ENCODE measurements at places on chromosomes 12 and 14.

DNA sequence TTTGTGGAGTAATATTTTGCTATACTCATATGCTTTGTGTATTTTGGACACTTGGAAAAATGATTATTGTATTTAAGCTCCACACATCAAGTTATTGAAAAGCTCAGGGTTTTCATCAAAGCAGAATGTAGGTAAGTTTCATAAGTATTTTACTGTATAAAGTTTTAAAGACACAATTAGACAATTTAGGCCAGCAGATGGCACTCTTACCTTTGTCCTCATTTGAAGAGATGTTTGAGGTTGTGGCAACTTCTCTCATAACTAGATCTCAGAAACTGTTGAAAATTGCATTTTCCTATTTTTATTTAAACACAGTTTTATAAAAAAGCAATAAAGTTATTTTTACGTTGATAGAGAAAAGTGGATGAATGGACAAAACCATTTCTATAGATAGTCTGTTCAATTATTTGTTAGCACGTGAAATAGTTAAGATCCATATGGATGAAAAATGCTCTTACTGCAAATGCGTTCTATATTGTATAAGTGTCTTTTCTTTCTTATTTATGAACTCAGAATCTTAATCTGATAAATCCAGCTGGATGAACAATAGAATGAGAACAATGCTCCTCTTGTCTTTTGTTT, 300.0 kb downstream of the AEBP2 start:
- peak; percentile 89 for DNase-seq

GRCh38 chr12:65695113-65695865, 129.0 kb upstream of the HMGA2 start:
- peak; percentile 95 for DNase-seq

GRCh38 chr12:79371226-79371625, 319.5 kb downstream of the PAWR start:
- no peak for DNase-seq

- no peak for DNase-seq
Observed at GRCh38 chr12:54144738-54145137, 44.0 kb downstream of the SMUG1 start.

DNA sequence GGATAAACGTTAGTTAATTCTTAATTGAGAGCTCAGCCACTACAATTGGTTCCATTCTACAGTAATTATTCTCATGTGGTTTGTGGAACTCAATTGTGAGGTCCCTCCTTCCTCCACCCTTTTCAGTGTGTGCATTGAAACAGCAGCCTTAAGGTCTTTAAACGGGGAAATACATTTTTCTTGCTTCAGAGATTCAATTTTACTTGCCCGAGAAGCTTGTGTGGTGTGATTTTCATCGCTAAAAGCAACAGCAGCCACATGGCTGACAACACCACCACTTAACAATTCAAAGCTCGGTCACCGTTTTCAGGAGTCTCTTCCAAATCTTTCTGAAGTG, 733 bp upstream of the PPFIBP1 start:
- no peak for DNase-seq

DNA sequence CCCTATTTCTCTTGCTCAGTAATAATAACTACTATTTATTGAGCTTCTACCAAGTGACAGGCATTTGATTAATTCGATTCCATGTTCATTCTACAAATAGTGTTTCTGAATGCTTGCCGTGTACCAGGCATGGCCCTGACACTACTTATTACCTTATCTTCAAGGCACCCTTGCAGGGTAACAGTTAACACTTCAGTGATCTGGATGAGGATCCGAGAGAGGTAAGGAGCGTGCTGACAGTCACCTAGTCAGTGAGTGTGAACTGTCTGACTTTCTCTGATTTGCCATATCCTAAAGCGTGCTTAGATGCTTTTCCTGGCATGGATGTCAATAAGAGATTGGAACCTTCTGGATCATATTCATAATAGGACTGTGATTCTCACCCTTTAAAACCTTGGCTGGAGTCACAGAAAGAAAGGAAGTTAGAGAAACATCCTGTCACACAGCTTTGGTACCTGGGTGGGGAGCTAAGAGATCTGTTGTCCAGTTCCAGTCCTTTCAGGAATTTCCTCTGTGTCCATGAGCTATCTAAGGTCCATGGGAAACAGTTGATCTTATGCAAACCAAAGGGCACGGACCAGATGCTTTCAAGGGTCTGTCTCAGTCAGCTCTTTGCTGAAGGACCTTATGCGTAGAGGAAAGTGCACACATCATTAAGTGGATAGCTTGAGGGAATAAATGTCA, 54.8 kb downstream of the PPFIBP1 start:
- DNase-seq = no peak

DNA sequence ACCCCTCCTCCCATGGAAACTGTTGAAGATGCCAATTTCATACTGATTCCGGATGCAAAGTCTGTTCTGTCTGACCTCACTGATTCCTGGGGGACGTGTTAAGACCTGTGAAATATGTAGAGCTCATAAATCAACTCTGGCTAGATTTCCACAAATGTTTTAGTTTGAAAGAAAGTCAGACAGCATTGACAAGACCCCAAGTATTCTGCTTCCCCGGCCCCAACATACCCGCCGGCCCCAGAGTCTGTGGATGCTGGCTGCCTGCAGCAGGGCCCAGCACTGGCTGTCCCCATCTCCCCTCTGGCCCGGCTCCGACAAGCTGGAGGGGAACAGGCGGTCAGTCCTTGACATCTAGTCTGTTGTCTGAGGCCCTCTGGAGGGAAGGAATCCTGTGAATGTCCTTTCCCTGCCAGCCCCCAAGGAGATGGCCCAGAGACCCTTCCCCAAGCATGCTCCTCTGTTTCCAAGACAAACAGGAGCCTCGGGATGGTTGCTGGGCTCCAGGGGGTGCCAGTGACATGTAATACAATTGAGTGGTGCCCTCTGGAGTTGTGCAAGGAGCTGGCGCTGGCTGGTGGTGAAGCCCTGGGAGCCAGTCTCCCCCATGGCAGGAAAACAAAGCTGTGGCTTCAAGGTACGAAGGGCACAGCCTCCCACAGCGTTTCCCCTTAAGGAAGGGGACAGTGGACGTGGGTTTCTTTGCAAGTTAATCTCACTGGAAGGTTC, 22.3 kb downstream of the FBLN5 start:
- DNase-seq = peak; percentile 83

- DNase-seq = no peak
Observed at GRCh38 chr12:6829536-6830220, 1.5 kb downstream of the P3H3 start.

- peak; percentile 35 for DNase-seq
Observed at GRCh38 chr12:62722971-62723680, 211.8 kb downstream of the PPM1H start.

DNA sequence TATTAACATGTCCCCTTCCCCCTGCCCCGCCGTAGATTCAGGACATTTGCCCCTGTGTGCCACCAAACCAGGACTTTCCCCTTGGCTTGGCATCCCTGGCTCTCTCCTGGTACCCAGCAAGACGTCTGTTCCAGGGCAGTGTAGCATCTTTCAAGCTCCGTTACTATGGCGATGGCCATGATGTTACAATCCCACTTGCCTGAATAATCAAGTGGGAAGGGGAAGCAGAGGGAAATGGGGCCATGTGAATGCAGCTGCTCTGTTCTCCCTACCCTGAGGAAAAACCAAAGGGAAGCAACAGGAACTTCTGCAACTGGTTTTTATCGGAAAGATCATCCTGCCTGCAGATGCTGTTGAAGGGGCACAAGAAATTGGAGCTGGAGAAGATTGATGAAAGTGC, 28.9 kb downstream of the HRK start:
- DNase-seq = no peak

GRCh38 chr14:80316441-80316840, 105.1 kb upstream of the DIO2 start:
- peak; percentile 16 for DNase-seq

DNA sequence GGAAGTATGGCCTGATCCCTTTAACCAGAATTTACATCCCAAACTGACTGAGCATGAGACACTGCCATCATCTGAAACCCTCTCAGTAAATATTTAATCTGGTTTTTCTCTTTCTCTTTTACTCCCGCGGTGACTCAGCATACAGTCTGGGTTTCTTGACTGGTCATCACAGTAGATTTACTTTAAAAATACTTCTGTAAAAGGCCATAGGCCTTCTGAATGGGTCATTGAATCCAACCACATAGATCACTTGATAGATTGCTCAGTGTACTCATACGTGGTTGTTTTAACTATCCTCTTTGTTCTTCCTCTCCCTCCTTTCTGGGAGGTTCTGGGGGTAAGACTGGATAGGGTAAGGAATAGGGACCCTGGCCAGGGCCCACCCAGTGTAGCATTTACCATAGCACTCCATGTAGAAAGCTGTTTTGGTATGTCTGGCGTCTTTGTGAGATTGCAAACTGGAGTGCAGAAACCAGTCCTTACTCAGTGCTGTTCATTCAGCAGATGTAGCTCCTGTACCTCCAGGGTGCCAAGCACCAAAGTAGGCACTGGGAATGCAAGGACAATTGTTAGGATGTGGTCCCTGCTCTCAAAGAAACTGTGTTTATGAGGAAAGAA, 165.7 kb downstream of the SRGAP1 start:
- DNase-seq = peak; percentile 62

DNA sequence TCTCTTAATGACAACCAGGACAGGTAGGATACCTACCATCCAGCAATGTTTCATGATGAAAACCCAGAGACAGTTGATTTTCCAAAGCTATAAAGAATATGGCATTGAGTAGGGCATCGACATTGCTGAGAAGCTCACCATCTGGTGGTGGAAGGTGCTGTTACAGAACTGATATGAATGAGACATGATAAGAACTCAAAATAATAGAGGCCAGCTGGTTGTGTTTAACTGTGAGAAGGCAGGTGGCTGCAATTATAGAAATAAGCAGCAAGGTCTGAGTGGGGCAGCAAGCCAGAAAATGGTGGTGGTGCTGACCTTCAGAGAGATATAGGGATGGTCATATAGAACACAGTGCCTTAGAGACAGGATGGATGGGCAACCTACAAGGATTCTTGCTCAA, 449.7 kb downstream of the BTG1 start:
- DNase-seq = no peak

DNA sequence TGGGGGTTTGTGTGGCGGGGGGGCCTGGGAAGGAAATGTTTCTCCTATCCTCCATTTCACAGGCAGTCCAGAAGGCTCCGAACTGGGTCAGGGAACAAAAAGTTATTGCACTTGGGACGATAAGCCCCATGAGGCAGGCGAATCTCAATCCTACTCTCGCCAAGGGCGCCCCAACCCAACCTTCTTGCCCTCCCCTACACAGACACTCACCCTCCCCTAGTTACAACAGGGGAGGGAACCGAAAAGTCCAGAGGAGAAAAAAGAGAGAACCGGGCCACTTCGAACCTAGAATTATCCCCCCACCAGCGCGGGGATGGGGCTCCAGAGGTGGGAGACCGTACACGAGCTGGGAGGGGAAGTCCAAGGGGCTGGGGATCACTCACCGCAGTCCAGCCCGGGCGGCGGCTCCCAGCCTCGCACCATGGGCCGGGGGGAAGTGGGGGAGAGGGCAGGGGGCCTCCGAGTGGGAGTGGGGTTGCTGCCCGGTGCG, 357 bp downstream of the HOMEZ start:
- no peak for DNase-seq

GRCh38 chr12:49367381-49368239, at the start of gene SPATS2:
Gene SPATS2, plus strand, starts transcription at chr12:49367462. Its CDS starts 93,551 bp downstream, at chr12:49461013.
- peak; percentile 52 for DNase-seq

- no peak for DNase-seq
Observed at GRCh38 chr12:108299980-108300696, 39.0 kb downstream of the CMKLR1 start.

- DNase-seq = no peak
Observed at GRCh38 chr12:109166371-109166770, 50.0 kb downstream of the ACACB start.

GRCh38 chr14:52023518-52023917, 34.2 kb downstream of the RTRAF start:
- peak; percentile 94 for DNase-seq

DNA sequence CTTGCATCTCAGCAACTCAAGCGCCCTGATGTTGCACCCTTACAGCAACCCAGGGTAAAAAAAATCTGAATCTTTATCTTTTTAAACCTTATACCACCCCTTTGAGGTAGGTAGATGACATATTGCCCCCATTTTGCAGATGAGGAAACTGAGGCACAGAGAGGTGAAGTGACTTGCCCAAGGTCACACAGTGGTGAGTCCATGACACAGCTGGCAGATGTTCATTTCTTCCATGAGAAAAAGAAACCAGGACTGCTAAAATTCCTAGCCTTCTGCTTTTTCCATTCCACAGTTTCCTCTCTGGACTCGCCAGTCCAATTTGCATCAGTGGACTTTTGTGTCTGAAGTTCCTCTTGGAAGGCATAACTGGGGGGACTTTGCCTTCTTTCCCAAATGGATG, 79.3 kb downstream of the IGF1 start:
- no peak for DNase-seq

GRCh38 chr14:37253905-37254304, 56.2 kb downstream of the MIPOL1 start:
- DNase-seq = peak; percentile 79

DNA sequence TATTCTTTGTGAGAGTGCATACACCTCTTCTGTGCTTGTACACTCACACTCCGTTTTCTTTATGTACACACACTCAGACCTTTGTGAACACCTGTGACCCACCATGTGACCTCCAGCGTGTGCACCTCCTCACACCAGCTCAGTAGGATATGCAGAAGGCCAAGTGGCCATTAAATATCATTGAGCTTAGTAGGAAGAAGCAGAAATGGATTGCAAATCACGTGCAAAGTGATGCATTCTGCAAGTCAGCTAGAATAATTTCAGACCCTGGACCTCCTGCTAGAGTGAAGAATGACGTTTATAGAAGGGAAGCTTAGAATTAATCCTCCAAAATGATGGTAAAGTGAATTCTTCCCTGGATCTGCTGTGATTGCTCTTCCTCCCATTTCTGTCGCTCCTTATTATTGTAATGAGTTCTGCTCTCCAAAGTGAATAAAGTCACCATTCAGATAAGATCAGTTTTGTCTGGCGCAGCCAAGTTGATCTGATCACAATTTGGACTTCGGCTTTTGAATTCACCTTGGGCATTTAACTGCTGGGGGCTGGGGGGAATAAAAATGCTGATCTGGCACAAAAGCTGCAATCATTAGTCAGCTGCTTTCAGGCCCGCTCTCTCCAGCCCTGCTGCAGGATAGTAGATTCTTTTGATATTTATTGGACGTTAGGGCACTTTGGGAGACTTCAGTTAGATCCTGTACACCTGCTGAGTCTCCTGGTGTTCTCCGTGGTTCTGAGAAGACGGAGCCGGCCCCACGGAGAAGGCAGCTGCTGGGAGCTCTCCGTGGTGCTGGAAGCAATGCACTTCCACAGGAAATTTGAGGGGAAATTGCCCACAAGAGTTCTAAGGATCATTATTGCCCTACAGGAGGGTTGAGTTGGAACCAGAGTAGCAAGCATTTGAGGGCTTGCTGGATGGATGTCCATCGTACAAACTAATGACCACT, 12.4 kb upstream of the NRXN3 start:
- peak; percentile 6 for DNase-seq

DNA sequence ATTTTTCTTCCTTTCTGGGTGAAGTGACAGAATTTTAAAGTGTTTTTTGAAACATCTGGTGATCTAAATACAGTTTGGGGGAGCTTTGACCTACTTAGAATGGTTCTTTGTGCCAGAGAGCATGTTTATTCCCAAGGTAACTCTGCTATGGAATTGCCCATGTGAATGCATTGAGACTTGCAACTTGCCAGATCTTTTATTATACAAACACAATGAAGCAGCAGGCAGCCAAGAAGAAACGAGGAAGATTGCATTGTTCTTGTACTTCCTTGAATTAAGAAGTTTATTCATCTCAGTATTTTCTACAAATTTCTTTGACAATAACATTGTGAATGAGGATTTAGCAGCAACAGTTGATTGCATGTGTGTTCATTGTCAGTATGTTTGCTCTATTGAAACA, 55.5 kb downstream of the FGD4 start:
- peak; percentile 76 for DNase-seq

GRCh38 chr12:131457331-131458047, 253.4 kb upstream of the SFSWAP start:
- no peak for DNase-seq

GRCh38 chr12:53713516-53713915, 13.7 kb downstream of the CALCOCO1 start:
- no peak for DNase-seq

Measured in fibroblast of the aortic adventitia (primary cell).